ENCODE measurements at places on chromosomes 2 and 18.

DNA sequence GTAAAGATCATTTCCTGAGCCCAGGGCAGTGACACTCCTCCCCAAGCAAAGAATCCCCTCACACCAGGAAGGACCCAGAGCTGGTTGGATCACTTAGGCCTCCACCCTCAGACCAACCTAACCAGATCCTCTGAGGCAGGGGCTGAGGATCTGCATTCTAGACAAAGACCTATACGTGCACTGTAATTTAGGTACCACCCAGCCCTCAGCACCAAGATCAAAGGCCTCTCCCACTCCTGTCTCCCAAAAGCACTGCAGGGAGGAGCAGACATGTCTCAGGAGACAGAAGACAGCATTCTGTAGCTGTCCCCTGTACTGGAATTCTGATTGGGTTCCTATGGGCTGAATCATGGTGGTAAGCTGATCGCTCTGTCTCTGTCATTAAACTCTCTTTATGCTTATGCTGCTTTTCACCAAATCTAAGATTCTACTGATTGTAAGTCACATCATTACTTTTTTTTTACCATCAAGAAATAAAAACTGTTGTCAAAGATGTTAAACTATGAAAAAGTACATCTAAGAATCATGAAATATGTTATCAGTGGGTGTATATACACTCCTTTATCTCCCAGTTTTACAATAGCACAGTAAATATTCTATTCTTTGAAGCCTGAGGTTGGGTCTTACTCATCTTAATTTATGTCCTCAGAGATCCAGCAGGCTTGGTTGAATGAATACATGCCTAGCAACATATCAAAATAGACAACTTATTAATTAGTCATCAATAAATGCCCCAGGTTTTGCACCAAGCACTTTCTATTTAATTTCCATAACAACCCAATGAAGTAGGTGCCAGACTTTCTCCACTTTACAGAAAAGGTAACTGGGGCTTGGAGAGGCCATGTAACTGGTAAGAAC lies 28.3 kb downstream of the MCFD2 start:
- DNase-seq = no peak

GRCh38 chr2:157952558-157952957 lies 76.4 kb upstream of the ACVR1 start:
- no peak for DNase-seq

GRCh38 chr2:181948227-181948626 lies 37.4 kb upstream of the PPP1R1C start:
- DNase-seq = no peak

DNA sequence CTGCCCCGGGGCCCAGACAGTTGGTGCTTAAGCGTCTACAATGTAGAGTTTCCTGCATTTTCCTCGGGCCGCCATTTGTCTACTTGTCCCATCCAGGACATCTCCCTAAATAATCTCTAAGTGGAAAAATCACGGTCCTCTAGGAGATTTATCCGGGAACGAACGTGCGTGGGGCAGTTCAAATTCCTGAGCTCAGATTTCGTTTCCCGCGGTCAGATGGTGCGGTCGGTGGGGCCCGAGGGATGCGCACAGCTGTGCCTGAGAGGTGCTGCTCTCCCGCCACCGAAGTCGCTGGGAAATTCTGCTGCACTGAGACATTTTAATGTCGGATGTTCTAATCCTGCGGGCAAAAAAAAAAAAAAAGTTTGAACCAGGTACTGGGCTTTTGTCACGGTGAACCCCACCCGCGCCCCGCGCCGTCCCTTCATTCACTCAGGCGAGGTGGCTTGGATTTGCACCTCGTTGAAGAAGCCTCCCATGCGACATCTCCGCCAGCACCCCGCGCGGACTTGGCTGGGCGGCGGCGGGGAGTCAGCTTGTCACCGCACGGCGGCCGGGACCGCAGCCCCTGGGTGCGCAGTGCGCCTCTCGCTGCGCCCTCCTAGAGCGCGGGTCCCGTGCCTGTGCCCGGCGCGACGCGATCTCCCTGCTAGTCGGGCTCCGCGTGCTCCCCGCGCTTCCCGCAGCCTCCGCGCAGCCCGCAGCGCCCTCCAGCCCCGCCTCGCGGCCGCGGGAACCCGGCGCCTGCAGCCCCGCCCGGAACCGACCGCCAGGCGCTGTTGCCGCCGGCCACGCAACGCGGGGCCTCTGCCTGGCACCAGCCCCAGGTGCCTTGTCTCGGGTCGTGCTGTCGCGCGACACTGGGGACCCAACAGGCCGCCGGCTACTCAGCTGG lies 191.9 kb upstream of the TCF4 start:
- no peak for DNase-seq

DNA sequence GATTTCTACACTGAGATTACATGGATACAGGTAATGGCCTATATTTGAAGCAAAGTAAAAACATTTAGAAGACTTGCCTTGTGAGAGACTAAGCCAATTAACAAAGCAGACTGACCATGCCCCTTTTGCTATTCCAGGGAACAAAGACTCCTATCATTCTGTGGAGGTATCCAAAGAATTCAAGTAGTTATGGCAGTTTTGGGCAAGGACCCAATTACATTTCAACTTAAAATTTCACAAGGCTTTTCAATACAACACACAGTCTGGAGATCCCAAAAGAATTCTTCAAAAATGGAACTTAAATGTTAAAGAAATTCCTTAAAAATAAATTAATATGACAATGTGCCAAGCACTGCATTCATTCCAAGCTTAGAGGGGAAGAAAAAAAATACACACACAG lies 109.2 kb upstream of the CHRNA1 start:
- no peak for DNase-seq

DNA sequence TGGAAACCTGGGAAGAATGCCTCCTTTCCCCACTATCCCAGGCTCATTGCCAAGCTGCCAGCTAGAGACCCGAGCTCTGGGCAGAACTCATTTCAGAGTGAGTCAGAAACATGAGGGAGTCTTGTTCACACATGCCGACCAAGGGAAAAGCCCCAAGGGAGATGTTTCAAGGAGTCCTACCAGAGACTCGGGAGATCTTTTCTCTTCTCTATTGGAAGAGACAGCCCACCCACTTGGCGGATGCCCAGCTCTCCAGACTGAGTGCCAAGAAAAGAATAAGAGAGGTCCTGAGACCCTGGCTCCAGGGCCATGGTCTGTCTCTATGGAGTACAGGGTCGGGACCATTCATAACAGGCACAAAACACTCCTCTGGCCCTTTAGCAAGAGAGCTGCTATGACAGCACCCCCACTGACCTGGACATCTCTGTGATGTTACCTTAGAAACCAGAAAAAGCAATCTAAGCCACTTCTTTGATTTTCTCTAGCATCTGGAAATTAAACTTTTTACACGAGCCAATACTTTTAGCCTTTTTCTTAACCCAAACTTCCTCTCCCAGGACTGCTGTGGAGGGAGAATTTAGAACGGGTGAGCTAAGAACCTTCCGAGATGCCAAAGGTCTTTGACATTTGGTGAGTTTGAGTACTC lies 18.5 kb upstream of the IGFBP5 start:
- DNase-seq = no peak

DNA sequence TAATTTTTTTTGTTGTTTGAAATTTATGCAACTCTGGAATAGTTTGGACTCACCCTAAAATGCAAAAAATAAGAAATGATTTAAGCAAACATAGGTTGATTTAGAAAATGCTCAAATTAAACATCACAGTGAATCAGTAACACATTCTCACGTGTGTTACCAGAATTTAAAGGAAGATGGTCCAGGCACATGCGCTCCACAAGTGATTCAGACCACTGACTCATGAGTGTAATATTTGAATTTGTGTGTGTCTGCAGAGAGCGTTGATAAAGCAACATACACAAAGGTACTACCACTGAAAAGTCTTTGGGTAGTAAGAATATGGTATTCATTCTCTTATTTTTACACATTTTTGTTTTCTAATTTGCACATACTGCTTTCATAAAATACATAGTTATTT lies 7.9 kb downstream of the SS18 start:
- no peak for DNase-seq

DNA sequence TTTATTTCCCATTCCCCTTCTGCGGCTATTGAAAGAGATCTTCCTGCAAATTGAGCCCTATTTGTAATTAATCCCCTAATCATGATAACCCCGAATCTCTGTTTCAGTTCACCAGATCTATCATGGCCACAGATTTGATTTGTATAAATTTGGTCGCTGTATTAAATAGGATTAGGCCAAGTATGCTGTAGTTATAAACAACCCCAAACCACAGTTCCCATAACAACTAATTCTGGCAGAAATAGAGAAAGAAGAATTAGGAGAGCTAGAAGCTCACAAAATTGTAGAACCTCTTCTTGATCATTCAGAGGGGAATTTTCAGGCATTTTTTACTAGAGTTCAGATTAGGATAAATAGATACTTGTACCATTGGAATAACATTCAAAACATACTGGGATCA lies 433.7 kb upstream of the TNP1 start:
- DNase-seq = no peak

DNA sequence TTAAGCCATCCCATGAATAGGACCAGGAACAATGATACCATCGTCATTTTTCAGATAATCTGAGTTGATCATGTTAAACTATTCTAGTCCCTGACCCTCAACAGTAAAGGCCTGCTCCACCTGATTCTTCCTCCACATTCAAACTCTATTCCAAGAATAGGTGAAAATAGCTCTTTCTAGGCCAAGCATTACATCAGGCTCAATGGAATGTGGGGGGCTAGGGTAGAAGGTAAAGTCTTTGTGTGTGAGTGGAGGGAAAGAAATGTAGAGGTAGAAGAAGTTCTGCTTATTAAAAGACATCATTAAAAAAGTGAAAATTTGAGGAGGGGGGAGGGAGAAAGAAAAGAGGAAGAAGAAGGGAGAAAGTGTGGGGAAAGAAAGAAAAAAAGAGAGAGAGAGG lies 653.3 kb upstream of the PKDCC start:
- DNase-seq = no peak

- DNase-seq = no peak
These were observed 393 bp downstream of the IL1R1 start for GRCh38 chr2:102142829-102143449.

Measured in activated effector memory CD4-positive, alpha-beta T cell treated with anti-CD3 and anti-CD28 coated beads, Interleukin-2, amount 50 U/mL, for 16 hours (primary cell).